ENCODE measurements at places on chromosomes 2 and 18. TPM values are rescaled to one million over a fixed set of nuclear protein-coding genes. Genes with fewer than 3 reads are reported as not detected.

LHCGR gene
- 0.22 TPM for polyA plus RNA-seq

GTF2A1L gene
- polyA plus RNA-seq = not detected

PRSS56 gene
- not detected for polyA plus RNA-seq

UGT1A3 gene
- polyA plus RNA-seq = not detected
